ELR (cell line): ENCODE measurements at places on chromosomes 2 and 18.

GRCh38 chr18:63109802-63110201 is 209.8 kb downstream of the BCL2 start:
- no peak for DNase-seq

- no peak for DNase-seq
These were observed 331.8 kb upstream of the RBMS1 start for GRCh38 chr2:160825433-160825832.

- no peak for DNase-seq
These were observed 1.6 kb downstream of the DLGAP1 start for GRCh38 chr18:4453567-4453873.

DNA sequence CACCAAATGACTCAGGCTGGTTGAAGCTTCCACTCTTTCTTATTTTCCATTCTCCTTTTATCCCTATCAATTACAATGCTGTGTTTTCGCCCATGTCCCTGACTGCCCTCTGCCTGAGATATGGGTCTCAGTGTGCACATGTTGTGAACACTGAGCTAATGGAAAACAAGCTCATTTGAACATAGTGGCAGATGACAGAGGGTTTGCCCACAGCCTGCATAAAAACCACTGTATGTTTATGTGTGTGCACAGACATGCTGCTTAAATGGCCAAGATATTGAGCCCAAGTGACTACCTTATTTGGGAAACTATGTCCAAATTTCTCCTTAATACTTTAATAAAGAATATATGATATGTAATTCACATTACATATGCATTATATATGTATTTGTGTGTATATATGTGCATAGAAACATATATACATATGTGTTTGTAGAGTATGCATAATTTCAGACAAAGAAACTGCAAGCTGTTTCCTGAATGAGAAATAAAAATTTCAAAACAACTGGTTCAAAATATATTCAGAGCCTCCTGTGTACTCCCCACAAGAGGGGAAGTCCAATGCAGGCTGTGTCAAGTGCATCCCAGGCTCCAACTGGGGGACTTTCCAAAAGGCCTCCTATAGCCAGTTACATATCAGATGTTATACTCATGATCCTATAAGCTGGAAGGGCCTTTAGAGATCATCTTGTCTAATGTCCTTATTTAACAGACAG is 92.7 kb upstream of the CD302 start:
- DNase-seq, result no peak

- DNase-seq, result no peak
These were observed 6.2 kb downstream of the HES6 start for GRCh38 chr2:238233625-238234024.

- DNase-seq, result no peak
These were observed 10.4 kb downstream of the CERKL start for GRCh38 chr2:181646415-181646987.
